ENCODE measurements at places on chromosomes 4 and X. TPM values are rescaled to one million over a fixed set of nuclear protein-coding genes. Genes with fewer than 3 reads are reported as not detected.

The TIGD4 gene
- total RNA-seq, result 0.34 TPM

The MORC4 gene
- 18.5 TPM for total RNA-seq

The CWH43 gene
- total RNA-seq, result not detected

The TRPC3 gene
- total RNA-seq, result 1.1 TPM

The ERVMER34-1 gene
- not detected for total RNA-seq

The BMPR1B gene
- total RNA-seq, result 0.17 TPM

The PNMA5 gene
- total RNA-seq, result not detected

The CDS1 gene
- total RNA-seq, result 1.1 TPM

The ATP11C gene
- 39.6 TPM for total RNA-seq

The GSX2 gene
- not detected for total RNA-seq

The LRP2BP gene
- 2.1 TPM for total RNA-seq

The AIMP1 gene
- total RNA-seq, result 27.1 TPM

The ADH1B gene
- 3,428 TPM for total RNA-seq

The SHROOM3 gene
- not detected for total RNA-seq

The MSANTD1 gene
- not detected for total RNA-seq

The ARHGAP24 gene
- total RNA-seq, result 63.6 TPM

The ERAS gene
- not detected for total RNA-seq

The AWAT2 gene
- 0.17 TPM for total RNA-seq

The GABRA4 gene
- total RNA-seq, result not detected

The CYBB gene
- total RNA-seq, result 52.2 TPM

The OTUD6A gene
- total RNA-seq, result not detected

The VAMP7 gene
- 44.7 TPM for total RNA-seq

The ATP1B4 gene
- total RNA-seq, result not detected

The LRCH2 gene
- 4.2 TPM for total RNA-seq

The CPLX1 gene
- total RNA-seq, result 0.66 TPM

The PAGE5 gene
- not detected for total RNA-seq

The UGT2B11 gene
- total RNA-seq, result not detected

The GPR50 gene
- not detected for total RNA-seq

The MRPL1 gene
- total RNA-seq, result 15.6 TPM

The POLN gene
- 3.1 TPM for total RNA-seq

The HEPH gene
- 7.0 TPM for total RNA-seq

The SRPX2 gene
- total RNA-seq, result 79.9 TPM

The EDNRA gene
- 2.9 TPM for total RNA-seq

The LANCL3 gene
- 0.49 TPM for total RNA-seq

The ITGB1BP2 gene
- total RNA-seq, result 1.5 TPM

The EVC2 gene
- 8.2 TPM for total RNA-seq

The CNKSR2 gene
- total RNA-seq, result 8.0 TPM

The KLB gene
- total RNA-seq, result 25.0 TPM

The NUDT10 gene
- 0.33 TPM for total RNA-seq

The SHROOM4 gene
- total RNA-seq, result 32.8 TPM

The CT45A8 gene
- not detected for total RNA-seq

The GPC4 gene
- 5.9 TPM for total RNA-seq

The LINC00632 gene
- total RNA-seq, result 1,040 TPM

The GC gene
- total RNA-seq, result not detected

All from subcutaneous adipose tissue (tissue), 4 donors.